Stimulated activated CD8-positive, alpha-beta memory T cell treated with anti-CD3 and anti-CD28 coated beads, Interleukin-12 subunit alpha, Interleukin-12 subunit beta, amount 100 ng/mL, for 4 hours (primary cell): ENCODE measurements at places on chromosomes 6 and 20.

DNA sequence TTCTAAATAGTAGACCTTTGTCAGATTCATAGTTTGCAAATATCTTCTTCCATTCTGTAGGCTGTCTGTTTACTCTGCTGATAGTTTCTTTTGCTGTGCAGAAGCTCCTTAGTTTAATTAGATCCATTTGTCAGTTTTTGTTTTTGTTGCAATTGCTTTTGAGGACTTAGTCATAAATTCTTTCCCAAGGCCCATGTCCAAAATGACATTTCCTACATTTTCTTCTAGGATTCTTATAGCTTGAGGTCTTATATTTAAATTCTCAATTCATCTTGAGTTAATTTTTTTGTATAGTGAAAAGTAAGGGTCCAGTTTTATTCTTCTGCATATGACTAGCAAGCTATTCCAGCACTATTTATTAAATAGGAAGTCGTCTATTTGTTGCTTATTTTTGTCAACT is 287.0 kb downstream of the PACRG start:
- no peak for DNase-seq

DNA sequence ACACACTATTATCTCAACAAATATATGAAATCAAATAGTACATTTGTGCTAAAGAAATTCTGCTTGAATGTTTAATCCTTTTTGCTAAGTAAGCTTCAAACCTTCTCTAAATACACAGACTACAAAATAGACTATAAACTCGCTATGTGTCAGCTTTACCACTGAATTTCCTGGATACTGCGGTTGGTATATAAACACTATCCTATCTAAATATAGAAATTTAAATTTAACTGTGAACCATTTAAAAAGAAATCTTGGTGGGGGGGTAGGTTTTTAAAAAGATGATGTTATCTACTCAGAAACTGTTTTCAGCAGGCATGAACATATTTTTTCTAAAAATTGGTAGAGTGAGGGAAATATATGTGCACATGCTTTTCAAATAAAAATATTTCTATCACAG is 306.5 kb upstream of the RUNX2 start:
- DNase-seq = no peak

GRCh38 chr6:129651291-129651691 is 58.7 kb downstream of the ARHGAP18 start:
- no peak for DNase-seq

DNA sequence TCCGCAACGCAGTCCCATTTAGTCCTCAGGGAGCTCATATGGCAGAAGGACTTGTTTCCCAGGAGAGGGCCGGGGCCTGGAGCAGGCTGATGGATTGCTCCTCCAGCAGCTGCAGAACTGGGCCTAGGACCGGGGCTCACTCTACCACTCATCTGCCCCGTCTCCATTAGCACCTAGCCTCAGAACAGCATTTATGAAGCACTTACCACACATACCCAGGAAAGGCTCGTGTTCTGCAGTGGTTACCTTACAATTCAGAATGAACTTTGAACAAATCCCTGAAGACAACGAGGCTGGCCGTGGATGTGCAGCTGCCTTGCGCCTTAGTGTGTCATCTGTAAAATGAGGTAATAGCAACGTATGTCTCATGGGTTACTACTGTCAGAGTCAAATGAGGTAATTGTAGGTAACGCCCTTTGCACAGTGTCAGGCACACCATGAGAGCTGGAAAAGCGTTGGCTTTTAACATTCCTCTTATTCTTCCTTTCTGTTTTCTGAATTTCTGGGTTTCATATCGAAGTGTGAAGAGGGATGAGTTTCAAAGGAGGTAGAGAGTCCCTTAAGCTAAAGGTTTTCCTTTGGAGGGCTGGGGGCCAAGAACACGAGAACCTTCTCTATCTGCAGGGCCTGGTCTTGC is 46.3 kb upstream of the CD93 start:
- no peak for DNase-seq
